ENCODE measurements at places on chromosomes 5 and 9. TPM values are rescaled to one million over a fixed set of nuclear protein-coding genes. Genes with fewer than 3 reads are reported as not detected.

The PARP8 gene
- 0.28 TPM for total RNA-seq

DNA sequence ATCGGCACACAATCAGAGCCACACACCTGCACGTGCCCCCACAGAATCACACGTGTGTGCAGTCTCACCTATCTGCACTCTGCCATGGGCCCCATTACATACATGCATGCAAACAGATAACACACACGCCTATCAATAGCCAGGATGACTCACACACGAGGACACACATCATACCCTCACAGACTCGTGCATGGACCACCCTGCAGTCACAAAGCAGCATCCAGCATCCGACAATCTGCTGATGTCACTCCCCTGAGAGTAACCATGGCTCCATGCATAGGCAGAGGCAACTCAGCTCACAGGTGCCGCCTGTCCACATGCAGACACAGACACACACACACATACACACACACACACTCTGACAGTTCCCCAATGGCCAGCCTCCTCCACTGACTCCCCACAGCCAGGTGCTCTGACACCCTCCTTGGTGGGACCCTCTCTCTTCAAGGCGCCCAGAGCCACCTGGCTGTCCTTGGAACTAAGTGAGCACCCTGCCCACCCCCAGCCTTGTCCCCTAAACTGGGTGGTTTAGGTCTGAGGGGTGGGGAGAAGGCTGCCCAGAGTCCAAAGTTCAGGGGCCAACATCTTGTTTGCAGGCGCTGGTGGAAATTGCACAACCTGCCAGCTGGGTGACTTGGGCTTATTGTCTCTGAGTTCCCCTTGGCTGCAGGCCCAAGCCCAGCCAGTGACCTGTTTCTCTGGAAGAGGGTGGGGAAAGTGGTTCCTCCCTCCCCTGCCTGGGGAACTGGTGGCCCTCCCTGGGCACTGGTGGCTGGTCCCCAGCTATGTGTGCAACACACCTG, 34.6 kb upstream of the NEK6 start:
- DNase-seq = peak; percentile 53

GRCh38 chr9:27539479-27540441, 10.1 kb upstream of the MOB3B start:
- DNase-seq = no peak

The SPEF2 gene
- 0.88 TPM for total RNA-seq

The EQTN gene
- total RNA-seq = not detected

DNA sequence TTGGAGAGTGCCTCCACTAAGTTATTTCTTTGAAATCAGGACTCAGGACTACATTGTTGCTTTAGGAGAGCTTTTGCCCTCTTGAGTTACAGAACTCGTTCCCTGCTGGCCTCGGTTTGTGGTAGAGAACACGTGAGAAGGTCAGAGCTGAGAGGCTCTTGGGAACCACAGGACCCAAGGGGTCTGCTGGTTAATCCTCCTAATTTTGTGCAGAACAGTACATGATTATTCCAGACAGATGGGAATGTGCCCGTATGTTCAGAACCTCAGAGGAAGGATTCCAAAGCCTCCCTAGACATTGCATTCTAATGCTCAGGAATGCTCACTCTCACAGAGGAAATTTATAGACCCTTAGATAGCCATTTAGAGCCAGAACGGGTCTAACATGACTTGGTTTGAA, 25.2 kb upstream of the BASP1 start:
- no peak for DNase-seq

DNA sequence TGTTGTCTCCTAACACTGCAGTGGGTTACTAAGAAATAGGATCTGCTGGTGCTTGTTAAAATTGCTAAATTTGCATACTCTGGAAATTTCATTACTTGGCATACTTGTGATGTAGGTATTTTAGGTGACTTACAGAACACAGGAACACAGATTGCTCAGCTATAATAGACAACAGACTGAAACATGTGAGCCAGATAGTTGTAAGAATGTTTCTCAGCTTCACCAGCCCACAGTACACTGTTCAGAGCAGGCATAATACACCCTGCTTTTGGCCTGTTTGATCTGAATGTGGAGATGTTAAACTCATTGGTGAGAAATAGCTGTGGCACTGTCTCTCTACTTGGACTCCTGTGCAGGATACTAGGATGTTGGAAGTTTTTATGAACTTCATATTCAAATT, 275.7 kb downstream of the CSNK1G3 start:
- no peak for DNase-seq

GRCh38 chr5:179187229-179187678, 127.1 kb downstream of the ZNF354C start:
- no peak for DNase-seq

DNA sequence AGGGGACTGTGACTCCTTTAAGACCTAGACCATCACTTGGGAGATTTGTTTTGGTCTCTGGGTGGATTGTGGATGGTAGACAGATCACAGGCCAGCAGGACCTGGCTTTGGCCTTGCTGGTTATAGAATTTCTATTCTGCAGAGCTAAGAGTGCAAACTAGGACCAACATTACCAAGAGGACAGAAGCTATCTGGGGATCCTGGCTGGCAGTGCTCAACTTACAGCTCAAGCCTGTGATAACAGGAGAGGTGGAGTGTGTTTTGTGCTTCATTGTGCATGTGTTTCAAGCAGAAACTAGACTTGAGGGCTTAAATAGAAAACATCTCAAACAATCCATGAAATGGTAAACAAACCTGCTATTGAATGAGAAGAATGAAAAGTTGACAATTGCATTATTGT, 106.7 kb downstream of the ZNF462 start:
- no peak for DNase-seq

DNA sequence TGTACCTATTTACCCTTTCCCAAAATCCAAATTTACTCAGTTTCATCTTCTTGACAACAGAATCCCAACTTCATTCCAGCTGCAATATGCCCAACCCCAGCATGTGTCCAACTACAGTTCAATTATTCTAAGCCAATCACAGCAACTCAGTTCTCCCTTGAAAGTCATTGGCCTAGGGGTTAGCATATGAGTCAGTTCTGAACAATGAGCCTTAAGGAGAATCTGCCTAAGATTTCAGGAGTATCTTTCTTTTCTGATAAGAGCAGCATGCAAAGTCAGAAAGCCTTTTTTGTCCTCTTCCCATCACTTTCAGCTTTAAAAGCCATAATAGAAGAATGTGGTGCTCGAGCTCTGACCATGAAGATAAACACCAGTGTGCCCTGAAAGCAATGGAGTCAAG, 44.4 kb upstream of the RASGRF2 start:
- no peak for DNase-seq

DNA sequence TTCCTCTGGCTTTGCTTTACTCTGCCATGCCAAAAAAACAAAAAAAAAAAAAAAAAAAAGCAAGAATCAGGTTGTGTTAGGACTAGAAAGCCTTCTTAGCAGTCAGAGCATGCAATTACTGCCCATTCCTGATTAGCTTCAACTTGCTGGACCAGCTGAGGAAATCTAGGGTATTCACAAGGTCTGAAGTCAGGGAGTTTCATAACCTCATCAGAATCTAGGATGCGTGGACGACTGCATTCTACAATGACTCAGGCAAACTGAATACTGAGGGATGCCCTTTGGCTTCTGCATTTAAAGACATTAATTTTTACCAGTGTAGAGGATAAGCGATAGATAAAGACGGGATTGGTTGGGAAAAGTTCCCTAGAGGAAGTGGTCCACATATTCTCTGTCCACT, 39.2 kb upstream of the SHOC1 start:
- no peak for DNase-seq

- no peak for DNase-seq
Observed at GRCh38 chr9:618478-618877, 223.0 kb upstream of the DMRT1 start.

The MPDZ gene
- 84.2 TPM for total RNA-seq

DNA sequence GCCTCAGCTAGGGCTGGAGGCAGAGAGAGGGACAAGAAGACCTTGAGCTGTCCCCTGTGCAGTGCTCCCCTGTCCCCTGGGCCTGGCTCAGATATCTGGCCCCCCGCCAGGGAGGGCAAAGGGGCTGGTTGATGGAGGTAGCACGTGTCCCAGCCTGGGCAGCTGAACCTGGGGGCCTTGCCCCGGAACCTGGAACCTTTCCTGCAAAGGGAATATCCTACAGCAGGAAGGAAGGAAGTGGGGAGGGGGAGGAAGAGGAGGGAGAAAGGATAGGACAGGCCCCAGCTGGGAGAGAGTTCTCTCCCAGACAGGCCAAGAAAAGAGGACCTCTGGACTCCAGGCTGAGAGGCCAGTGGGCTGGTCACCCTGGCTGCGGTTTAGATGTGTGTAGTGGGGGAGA, 27.6 kb upstream of the PSD2 start:
- DNase-seq = no peak

The CCNJL gene
- total RNA-seq = 3.2 TPM

The COL15A1 gene
- total RNA-seq = not detected

DNA sequence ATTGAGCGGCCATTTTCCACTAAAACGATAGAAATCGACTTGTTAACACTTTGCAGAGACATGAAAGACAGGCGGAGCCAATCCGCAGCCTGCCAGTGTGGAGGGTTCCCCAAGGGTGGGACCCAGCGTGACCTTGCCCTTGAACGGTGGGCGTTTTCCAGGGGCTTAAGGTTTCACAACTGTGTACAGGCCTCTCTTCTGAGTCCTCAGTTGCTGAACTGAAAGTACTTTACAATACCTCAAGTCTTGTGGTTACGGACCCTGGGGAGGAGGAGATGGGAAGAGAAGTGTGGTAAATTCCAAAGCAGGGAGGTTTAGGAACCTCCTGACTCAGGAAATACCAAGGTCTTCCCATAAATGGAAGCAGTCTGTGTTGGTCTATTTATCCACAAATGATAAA, 68.2 kb upstream of the CKMT2 start:
- no peak for DNase-seq

The MCTP1 gene
- total RNA-seq = 192 TPM

DNA sequence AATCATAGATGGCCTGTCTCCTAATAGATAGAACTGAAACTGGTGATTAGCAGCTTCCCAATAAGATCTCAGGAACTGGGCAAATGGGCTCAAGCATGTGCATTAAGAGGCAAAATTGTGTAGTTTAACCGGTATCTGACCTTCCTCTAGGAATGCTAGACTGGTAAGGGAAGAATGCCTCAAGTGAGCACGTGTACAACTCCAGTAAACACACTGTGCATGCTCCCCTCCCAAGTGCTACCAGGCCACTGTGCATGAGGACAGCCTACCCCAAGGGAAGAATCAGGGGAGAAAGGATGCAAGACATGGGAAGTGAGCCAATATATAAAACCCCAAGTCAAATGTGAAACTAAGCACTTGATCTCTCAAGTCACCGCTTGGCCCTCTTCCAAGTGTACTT, 1157.4 kb upstream of the CDH18 start:
- DNase-seq = no peak

GRCh38 chr9:125142560-125143376, 560 bp downstream of the SCAI start:
- DNase-seq = no peak

GRCh38 chr9:71403106-71403505, 281.7 kb upstream of the TRPM3 start:
- DNase-seq = no peak

DNA sequence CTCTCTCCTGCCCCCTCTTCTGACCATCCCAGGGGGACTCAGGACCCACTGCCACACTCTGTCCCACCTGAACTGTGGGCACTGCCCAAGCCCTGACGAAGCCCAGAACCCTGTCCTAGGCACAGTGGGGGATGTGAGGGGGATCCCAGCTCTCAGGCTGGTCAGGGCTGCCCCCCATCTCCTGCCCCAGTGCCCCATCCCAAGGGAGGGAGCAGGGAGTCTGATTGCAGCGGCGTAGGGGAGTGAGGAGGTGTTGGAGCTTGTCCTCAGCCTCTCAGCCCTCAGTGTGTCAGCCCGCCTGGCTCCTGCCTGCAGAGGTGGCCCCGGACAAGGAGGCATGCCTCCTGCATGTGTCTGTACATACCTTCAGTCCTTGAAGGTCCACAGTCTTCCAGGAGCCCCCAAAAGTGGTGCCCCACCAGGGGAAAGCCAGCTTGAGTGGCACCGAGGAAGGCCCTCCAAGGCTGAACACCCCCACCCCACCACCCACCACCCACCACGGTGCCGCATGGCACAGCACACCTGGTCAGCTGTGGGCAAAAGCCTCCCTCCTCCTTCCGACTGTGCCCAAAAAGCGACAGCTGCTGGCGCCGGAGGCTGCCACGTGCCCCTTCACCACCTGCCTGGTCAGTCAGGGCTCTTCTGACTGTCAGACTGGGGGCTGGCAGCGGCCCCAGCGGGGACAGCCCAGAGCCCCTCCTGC, 930 bp downstream of the SARDH start:
- no peak for DNase-seq

DNA sequence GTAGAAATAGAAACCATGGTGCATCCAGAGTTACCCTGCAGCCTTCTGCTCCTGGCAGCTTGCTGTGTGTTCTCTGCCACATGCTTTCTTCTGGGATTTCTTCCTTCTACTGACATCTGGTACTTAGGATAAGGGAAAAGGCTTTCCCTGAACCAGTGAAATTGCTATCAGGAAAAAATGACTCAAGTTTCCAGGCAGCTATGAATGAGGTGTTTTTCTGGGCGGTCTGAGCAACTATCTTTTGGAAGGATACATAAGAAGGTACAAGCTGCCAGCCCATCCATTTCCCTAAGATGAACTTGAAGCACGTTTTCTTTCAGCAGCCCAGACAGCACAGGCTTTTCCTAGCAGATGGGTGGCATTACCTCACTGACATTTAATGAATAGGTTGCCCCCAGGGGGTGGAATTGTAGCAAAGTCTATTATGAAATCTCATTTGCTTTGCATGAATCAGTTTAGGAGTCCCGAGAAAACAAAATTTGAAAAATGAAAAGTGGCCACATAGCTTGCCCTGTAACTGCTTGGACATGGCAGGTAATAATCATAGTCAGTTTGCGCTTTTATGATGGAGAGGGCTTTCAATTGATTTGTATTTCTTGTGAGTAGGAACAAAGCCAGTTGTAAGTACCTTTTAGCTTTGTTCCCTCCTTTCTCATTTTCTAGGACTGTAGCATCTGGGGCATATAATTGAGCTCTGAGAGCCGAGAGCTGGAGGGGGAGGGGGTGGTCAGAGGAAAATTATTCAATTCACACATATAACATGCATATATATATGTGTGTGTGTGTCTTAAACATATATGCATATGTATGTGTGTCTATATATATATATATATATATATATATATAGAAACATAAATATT, 108.5 kb downstream of the C9orf152 start:
- DNase-seq = peak; percentile 44

- no peak for DNase-seq
Observed at GRCh38 chr5:54862036-54862435, 123.4 kb downstream of the ESM1 start.

DNA sequence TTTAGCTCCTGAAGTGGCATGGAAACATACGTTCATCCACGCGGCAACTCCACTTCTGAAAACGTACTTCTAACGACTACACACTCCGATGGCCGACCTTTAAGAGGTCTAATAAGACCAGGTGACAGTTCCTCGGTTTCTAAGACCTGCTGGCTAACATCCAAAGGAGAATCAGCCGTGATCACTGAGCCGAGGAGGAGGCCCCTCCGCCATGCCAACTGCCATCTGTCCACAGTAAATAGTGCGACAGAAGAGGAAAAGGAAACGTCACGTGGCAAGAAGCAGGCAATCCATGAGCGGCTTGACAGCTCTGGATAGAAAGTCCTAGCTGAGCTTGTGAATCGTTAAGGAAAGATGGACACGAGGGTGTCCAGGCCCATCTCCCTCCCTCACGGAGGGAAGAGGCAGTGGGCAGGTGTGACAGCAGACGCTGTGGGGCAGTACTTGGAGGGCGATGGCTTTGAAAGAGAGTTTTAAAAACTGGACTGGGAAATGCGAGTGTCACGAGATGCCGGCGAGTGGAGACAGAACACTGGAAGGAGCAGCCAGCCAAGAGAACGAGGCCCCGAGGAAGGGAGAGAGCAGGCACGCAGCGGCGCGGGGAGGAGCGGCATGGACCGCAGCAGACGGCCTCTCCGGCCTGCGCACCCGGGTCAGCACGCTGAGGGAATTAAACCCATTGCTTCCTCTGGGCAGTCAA, 66.7 kb upstream of the TBC1D9B start:
- no peak for DNase-seq
